ENCODE measurements at places on chromosomes 5 and 9.

DNA sequence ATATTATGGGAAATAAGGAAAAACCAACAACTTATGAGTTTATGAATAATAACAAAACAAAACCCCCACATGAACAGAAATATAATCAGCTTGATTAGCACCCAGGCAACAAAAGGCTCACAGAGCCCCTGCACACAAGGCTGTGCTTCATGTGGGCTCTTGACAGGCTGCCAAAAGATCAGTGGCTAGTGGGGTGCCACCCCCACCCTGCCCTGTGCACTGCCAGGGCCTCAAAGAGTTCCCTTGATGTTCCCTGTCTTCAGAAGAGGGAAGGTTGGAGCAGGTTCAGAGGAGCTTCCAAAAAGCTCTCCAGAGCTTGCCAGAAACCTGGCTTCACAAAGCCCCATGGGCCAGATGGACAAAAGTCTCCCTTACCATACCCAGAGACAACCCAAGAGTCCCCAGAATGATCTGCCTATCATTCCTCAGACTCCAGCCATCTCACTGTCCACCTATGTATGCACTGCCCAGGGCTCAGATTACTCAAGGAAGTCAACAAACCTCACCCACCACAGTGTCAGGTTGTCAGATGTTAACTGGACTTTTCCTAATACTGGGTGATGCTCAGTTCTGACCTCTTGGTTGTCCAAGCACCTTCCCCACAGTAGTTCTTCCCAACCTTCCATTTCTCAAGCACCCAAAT lies 87.5 kb downstream of the SIL1 start:
- no peak for DNase-seq

DNA sequence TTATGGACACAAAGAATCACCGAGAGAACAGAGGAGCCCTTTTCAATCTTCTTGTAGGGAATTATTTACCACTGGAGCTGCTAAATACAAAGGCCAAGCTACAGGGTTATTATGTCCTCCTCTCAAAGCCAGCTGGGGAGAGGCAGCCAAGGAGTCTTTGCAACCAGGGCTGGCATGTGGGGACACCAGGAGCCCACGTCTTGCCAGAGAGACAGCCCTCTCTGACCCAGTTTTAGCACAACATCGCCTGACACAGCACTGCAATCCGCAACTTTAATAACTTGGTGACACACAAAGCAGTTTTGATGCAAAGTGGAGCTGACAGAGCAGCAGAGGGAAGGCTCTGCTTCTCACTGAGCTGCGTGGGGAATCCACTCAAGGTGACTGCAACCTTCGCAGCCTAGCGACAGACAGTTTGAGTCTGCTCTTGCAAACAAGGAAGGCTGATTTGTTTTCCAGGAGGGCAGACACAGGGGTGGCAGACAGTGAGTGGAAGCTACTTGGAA lies 33.6 kb downstream of the TLR4 start:
- no peak for DNase-seq

GRCh38 chr5:89994266-89994665 lies 415.3 kb downstream of the CETN3 start:
- no peak for DNase-seq

- DNase-seq, result no peak
Measured at GRCh38 chr5:123180178-123180577, 91.1 kb downstream of the PRDM6 start.

GRCh38 chr9:33946779-33947535 lies 101.7 kb downstream of the UBAP2 start:
- DNase-seq, result peak; percentile 87

GRCh38 chr5:122442938-122443337 lies 130.9 kb downstream of the SNCAIP start:
- DNase-seq, result no peak

DNA sequence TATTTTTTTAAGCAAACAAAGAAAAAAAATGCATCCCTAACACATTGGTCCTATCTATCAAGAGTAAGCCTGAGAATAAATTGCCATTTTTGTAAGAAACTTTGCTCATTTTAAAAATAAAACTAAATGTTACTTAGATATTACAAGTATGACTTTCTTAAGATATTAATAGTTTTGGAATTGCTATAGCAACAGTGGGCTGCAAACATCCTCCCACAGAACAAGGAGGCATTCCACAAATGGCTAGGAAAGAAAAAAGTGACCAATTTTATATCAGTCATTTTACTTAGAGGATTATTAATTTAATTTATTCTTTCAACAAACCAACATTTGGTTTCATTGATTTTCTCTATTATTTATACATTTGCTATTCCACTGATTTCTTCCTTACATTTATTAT lies 63.7 kb downstream of the LURAP1L start:
- no peak for DNase-seq

DNA sequence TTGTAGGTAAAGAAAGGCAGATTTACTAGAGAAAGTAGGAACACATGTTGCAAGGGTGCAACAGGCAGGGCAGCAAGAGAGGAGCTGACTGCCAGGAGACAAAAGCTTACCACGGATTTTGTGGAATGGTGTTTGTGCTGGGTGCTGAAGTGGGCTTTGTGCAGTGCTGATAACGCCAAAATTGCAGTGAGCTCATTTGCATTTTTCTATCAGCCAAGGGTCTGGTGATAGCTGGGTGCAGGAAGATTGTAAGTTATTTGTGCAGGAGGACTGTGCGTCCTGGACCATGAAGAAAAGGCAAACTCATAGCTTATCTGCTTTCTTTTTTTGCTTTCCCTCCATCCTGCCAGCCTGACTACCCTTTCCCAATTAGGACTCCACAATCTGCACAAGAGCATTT lies 13.6 kb downstream of the CTSL start:
- DNase-seq, result no peak

DNA sequence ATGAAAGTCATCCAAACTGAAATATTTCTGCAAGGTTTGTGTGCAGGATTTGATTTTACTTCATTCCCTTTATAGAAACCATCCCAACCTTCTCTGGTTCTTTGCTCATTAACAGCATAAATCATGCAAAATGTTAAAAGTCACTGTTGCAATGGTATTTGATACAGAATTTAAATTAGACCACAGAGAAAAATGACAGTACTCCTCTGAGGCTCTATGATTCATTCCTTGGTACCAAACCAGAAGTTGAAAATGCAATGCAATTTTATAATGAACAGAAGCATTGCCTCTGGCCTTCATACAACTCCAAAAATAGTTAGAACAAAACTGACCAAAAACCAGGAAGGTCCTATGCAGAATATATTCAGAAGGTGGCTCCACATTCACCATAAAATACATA lies 607.1 kb downstream of the TLE1 start:
- peak; percentile 75 for DNase-seq

DNA sequence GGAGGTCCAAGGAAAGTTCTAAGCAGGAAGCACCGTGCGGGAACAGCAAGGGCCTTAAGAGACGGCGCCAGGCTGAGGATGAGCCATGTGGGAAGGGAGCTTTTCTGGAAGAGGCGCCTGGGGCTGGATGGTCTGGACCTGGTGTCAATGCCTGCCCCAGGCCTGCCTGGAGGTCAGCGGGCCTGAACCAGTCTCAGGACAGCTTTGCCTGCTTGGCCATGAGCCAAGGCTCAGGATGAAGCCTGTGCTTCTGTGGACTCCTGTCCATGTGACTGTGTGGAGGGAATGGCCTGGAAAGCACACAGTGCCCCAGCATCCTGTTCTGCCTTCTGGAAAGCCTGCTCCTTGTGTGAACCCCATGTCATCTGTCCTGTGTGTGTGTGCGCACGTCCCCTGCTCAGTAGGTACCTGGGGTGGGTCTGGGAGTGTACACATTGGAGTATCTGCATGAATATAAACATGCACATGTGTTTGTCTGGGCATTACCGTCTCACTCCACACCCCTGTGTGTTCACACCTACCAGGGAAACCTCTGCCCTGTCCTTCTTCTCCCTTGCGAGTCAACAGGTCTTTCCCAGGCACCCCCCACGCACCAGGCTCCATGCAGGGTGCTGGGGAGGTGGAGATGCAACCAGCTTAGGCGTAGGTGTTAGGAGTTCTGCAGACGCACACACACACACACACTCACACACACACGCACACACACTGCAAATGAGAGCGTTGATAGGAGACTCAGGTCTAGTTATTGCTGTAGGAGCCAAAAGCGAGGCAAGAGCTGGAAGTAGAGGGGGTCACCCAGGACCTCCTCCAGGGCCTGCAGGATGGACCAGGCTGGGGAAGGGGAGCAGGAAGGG lies 24.8 kb downstream of the DAB2IP start:
- DNase-seq, result no peak

DNA sequence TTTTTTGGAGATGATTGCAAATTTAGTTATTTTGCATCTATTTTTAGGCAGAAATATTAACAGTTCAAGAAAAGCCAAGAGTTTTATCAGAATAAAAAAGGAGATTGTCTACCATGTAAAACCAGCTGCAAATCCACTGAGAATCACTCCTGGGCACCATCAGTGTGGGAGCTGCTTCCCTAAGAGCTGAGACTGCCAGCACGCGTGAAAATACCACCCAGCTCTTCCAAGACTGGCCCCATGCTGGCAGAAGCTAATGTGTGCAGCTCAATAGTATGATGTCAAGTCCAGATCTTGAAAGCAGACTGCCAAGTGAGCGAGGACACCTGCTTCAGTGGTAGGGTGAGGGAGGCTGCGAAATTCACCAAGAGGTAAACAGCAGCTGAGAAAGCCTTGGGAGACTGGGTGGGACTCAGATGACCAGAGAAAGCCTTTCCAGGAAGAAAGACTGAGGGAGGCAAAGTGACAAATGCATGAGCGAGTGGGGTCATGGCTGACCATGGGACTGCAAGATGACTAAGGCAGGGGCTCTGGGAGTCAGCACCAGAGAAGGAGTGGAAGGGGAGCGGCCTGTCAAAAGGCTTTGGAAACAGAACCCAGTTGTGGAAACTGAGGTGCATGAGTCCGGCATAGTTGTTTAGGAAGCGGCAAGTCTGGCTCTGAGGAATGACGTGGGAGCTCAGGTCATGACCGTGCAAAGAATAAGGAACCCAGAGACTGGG lies 200.9 kb downstream of the GADD45G start:
- DNase-seq, result no peak

DNA sequence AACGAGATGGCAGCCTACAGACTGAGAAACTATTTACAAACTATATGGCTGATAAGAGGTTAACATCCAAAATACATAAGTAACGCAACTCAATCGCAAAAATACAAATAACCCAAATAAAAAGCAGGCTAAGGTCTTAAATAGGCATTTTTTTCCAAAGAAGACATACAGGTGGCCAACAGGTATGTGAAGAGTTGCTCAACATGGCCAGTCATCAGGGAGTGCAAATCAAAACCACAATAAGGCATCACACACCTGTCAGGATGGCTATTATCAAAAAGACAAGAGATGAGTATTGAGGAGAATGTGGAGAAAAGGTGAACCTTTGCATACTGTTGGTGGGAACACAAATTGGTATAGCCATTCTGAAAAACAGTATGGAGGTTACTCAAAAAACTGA lies 73.5 kb downstream of the CAMSAP1 start:
- DNase-seq, result no peak

GRCh38 chr9:26131886-26132285 lies 453.6 kb upstream of the TUSC1 start:
- DNase-seq, result peak; percentile 13

DNA sequence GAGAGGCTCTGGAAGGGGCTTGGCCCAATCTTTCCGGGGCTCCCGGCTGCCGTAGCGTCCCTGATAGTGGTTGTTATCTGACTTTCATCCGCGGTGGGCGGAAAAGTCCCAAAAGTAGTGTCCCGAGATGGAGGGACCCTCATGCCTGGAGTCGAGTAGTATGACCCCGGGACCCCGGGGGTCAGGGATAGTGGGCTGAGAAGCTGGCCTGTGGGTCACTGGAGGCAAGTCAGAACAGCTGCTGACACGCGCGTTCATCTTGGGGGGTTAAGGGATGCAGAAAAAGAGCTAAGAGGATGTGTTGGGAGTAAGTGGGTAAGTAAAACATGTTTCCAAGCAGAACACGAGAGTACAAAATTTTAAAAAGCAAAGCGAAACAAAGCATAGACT lies 123.4 kb downstream of the TMEM161B start:
- DNase-seq, result no peak
